Stimulated activated CD8-positive, alpha-beta memory T cell treated with anti-CD3 and anti-CD28 coated beads, Interleukin-12 subunit alpha, Interleukin-12 subunit beta, amount 100 ng/mL, for 4 hours (primary cell): ENCODE measurements at places on chromosomes 6 and 20.

- DNase-seq: no peak
Measured at GRCh38 chr6:80932359-80932758, 820.1 kb downstream of the TENT5A start.

DNA sequence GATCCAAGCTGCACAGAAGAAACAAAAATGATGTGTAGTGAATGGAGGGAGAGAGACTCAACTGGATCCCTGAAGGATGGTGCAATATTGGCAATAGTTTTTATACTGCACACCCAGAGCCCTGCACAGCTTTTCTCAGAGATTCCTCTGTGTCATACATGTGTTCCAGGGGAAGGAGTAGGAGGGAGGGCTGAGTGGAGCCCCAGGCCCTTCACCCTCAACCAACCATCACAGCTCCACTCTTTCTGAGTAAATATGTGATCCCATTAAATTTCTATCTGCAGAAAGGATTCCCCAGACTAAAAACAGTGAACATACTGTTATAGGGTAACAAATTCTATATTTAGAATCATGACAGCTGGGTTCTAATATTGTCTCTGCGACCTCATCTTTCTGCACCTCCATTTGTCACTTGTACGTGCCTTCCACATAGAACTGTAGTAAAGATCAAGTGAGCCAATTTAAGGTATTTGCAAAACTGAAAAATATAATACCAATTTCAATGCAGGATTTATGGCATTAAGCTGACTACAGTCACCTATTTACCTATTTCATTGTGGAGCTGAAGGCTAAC lies 421.4 kb upstream of the NRSN1 start:
- no peak for DNase-seq

- DNase-seq: no peak
Measured at GRCh38 chr6:6834356-6835222, 246.1 kb downstream of the LY86 start.

- DNase-seq: peak; percentile 51
Measured at GRCh38 chr6:157823001-157823527, at the start of gene SNX9. TSS of gene SNX9 (plus strand) at chr6:157823246. CDS start at chr6:157823435, 189 bp downstream.

DNA sequence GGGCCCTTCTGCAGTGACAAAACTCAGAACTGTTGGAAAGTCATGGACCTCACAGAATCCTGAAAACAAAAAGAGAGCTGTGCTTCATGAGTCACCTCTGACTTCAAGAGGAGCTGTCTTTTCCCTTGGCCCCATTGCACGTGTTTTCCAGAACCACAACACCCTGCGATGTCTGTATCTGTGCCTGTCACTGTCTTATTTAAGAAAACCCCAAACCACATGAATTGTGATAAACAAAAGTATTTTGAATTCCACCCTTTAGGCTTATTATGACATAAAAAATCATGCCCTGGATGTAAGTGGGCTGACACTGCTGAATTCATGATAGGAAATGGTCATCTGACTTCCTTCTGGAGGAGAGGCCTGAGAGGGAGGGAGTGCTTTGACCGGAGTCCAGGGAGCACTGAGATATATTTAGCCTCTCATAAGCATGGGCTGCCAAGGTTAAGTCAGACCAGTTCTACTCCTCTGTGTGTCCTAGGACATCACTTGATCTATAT lies 96.4 kb upstream of the DUSP22 start:
- DNase-seq: no peak

DNA sequence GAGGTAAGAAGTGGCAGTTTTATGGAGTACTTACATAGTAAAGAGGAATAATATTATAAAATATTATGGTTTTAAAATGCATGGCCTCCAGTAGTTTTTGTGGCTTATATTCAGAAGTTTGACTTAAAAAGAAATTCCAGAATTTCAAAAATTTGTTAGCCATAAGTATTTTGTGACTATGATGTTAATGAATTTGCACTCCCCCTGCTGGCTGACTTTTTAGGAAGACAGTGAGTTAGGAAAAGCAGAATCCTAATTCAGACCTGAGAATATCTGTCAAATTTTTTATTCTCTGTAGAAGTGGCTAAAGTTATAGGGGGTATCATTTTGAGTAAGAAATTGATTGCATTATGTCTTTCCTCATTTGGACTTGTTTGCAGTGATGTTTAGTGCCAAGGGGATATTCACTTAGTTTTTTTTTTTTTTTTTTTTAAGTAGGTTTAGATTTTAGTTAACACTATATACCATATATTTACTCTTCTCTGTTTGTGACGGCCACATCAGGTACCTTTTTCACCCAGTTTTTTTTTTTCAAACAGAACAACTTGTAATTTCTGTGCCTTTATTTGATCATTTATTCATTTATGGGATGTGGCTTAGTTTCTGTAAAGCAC lies 40.8 kb downstream of the ZFAND3 start:
- DNase-seq: no peak

DNA sequence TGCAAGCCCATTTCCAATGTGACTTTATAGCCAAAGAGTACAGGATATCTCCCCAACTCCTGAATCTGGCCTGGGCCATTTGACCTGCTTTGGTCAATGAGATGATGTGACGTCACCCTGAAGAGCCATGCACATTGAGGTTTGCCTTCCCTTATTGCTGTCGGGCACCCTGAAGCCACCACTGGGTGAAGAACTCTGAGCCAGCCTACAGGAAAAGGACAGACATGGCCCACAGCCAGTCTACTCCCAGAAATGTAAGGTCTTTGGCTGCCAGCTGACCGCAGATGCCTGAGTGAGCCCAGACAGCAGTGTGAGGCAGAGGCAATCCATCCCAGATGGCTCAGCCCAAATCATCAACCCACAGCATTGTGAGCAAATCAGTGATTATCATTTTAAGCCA lies 3.7 kb upstream of the SYNDIG1 start:
- no peak for DNase-seq

DNA sequence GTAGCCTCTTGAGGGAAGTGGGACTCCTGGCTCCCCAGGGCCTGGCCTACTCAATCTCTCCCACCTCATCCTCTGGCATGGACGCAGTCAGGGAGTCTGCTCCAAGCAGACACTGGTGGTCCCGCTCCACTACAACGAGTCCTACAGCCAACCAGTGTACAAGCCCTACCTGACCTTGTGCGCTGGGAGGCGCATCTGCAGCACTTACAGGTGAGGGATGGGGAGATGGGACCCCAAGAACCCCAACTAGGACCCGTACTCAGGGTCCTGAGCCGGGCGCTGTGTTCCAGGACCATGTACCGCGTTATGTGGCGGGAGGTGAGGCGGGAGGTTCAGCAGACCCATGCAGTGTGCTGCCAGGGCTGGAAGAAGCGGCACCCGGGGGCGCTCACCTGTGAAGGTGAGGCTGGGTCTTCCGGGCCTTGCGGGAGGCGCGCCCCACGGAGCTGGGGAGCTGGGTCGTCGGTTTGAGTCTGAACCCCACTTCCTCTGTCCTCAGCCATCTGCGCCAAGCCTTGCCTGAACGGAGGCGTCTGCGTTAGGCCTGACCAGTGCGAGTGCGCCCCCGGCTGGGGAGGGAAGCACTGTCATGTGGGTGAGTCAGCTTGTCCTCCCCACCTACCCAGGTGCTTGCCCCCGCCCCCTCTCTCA lies 2.1 kb downstream of the EGFL8 start:
- no peak for DNase-seq

- no peak for DNase-seq
Measured at GRCh38 chr20:14790771-14791620, 453.6 kb upstream of the FLRT3 start.

DNA sequence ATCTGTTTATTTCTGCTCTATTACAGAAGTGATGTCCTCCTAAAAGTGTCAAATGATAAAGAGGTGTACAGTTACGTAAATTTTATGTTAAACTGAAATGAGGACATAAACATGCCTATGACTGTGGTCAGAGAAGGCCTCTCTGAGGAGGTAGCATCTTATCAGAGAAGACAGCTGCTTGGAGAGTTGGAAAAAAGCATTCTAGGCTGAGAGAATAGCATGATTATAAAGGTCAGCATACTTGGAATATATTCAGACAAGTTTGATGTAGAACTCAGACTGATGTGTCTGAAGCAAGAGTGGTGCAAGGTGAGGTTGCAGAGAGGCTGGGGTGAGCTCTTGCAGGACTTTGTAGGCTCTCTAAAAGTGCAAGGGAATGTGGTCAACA lies 3.1 kb upstream of the PCNA start:
- no peak for DNase-seq

GRCh38 chr20:62301111-62301668 lies 1.6 kb upstream of the ADRM1 start:
- no peak for DNase-seq

DNA sequence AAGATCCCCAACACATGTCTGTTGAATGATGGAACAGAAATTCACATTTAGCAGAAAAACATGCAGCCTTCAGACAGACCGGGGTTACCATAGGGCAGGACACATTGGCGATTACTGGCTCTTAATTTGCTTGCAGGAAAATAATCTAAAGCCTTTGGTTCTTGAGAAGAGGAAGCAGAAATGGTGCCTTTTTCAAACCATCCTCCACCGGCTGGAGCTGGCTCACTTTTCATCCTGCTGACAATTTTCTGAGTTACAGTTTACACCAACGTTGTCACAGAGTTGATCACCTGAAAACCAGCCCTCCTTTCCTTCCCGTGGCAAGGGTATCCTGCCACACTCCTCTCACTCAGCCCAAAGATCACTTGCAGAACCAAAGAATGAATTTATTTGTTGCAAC lies 32.6 kb downstream of the SF3B5 start:
- no peak for DNase-seq
